ENCODE measurements at places on chromosomes 11 and 22. TPM values are rescaled to one million over a fixed set of nuclear protein-coding genes. Genes with fewer than 3 reads are reported as not detected.

- H3K27me3 ChIP-seq, result no peaks in the 10 kb centered on the region
- H3K27ac ChIP-seq, result no peak overlapping the region
- peaks cover 31% of the 10 kb centered on the region for H3K4me1 ChIP-seq
Observed at GRCh38 chr11:114192841-114193389, 103.3 kb upstream of the NNMT start.

GRCh38 chr11:64120951-64121569, 44.9 kb downstream of the MACROD1 start:
- H3K27me3 ChIP-seq, result no peaks in the 10 kb centered on the region
- H3K4me1 ChIP-seq, result no peaks in the 10 kb centered on the region
- H3K36me3 ChIP-seq, result no peaks in the 10 kb centered on the region
- no peak overlapping the region for H3K4me3 ChIP-seq
- DNase-seq, result no peak

- H3K36me3 ChIP-seq, result peaks cover 7% of the 10 kb centered on the region
- peaks cover 12% of the 10 kb centered on the region for H3K4me1 ChIP-seq
- H3K27ac ChIP-seq, result no peak overlapping the region
- DNase-seq, result no peak
Observed at GRCh38 chr11:75431533-75432525, 1.2 kb downstream of the KLHL35 start.

MIAT gene
- 305 TPM for total RNA-seq

DNA sequence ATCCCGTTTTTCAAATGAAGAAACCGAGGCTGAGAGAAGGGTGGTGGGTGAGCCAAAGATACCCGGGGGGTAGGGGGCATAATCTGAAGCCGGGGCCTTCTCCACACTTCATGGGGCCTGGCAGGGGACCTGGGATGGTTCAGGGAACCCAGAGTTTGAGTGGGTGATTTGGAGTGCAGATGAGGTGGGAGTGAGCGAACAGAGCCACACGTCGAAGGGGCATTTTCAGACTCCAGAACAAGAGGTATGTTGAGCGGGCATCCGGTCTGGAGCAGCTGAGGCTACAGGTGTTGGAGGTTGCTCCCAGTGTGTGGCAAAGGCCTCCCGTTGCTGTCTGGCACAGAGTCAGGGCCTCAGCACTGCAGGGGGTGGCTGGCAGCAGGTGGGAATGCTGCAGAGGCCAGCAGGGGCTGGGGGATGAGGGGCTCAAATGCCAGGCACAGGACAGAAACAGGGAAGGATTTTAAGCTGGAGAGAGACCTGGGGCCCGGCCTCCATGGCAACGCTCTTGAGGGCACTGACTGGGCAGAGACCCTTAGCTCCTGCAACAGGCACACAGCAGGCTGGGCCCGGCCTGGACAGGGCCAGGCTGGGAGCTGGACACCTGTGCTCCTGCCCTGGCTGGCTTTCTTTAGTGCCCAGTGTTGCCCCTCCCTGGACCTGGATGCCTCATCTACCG, 46.2 kb downstream of the WNT11 start:
- H3K4me3 ChIP-seq, result no peak overlapping the region
- no peaks in the 10 kb centered on the region for H3K27me3 ChIP-seq
- no peak overlapping the region for H3K27ac ChIP-seq

GRK3 gene
- total RNA-seq, result 3.5 TPM
